GM06990 (cell line): ENCODE measurements at places on chromosomes 16 and 17.

- peak; percentile 13 for DNase-seq
Observed at GRCh38 chr16:75304521-75305363, 53.3 kb upstream of the BCAR1 start.

GRCh38 chr16:80260906-80261311 lies 279.9 kb upstream of the DYNLRB2 start:
- DNase-seq: no peak

- DNase-seq: no peak
Observed at GRCh38 chr17:71329310-71330098, 791.3 kb upstream of the SOX9 start.

DNA sequence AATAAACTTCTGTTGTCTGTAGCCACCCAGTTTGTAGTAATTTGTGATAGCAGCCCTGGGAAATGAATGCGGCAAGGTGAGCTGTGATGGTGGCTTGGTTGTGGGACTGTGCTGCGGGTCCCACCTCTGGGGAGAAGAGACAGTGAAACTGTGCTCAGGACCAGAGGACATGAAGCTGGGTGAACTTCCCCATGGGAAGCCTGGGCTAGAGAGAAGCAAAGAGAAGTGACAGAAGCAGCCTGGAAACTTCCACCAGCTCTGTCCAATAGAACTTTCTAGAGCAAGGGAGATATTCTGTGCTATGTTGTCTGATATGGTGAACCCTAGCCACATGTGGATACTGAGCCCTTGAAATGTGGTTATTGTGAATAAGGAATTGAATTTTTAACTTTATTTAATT lies 51.5 kb upstream of the EMP2 start:
- DNase-seq: no peak

DNA sequence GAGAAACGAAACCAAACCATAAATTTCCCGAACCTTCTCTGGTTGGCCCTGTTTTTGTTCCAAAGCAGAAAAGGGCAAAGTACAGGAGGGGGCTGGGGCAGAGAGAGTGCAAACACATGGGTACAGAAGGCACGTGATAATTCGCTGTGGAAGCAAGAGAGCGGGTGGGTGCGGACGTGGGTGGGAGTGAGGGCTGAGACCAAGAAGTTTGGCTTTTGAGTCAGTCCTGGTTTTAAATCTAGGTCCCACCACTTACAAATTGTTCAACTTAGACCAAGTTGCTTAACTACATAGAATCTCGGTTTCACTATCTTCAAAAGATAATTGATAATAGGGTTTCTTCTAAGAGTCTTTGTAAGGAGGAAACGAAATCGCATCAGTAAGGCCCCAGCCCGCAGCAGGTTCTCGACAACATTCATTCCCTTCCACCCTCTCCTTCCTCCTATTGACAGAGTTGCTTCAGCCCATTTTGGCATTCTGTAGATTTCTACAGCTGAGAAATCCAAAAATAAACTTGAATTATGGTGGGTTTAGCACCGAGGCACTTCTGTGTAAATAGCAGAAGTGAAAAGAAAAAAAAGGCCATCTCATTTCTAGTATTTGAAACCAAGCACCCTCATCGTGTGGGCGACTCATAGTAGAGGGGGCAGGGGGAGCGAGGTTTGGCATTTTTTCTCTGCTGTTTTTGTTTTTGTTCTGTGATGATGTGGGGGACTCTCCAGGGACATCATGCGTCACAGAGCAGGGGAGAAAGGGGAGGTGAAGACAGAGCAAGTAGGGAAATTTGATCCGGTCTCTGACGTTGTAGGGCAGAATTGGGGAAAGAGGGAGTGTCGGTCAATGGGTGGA lies 33.6 kb upstream of the CCR7 start:
- DNase-seq: peak; percentile 87

DNA sequence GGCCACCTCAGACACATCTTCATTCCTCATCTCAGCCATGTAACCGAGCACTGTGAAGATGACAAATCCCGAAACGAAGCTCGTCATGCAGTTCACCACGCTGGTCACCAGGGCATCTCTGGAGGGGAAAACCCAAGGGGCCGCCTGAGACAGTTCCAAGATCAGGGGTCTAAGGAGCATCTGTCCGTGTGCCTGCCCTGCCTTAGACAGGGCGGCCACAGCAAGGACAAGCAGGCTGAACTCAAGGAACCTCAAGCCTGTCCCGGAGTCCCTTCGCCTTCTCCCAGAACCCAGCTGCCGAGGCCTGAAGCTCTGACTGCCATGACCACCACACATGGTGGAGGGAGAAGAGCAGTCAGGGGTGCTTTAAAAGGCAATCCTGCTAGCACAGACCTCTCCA lies 22.7 kb downstream of the SLC6A4 start:
- peak; percentile 80 for DNase-seq

- peak; percentile 67 for DNase-seq
Observed at GRCh38 chr17:58587713-58588117, 73.3 kb upstream of the MTMR4 start.

DNA sequence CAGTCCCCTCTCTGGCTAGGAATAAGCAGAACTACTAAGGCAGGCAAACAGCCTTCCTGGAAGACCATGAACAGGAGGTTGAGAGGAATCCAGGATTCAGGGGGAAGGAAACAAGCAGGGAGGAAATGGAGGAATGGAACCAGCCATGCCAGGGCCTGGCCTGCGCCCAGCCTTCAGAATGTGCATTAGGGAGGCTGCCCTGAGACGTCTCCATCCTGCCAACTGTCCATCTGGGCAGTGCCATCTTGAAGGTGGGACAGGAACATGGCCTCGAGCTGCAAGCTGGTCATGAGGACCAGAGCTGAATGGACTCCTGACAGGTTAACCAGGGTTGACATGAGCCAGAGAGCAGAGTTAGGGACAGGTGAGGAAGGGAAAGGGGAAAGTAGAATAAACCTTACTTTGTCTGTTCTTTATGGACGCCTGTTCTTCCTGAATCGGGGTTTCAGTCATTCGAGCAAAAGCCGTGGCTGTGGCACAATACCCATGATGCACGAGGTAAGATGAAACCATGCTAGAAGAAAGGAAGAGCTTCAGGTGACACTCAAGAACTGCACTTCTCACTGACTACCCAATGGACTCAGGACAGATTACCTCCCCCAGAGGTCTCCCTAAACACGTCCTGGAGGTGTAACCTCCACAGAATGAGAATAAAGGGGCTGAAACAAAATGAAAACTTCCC lies 12.1 kb upstream of the GFOD2 start:
- DNase-seq: no peak

DNA sequence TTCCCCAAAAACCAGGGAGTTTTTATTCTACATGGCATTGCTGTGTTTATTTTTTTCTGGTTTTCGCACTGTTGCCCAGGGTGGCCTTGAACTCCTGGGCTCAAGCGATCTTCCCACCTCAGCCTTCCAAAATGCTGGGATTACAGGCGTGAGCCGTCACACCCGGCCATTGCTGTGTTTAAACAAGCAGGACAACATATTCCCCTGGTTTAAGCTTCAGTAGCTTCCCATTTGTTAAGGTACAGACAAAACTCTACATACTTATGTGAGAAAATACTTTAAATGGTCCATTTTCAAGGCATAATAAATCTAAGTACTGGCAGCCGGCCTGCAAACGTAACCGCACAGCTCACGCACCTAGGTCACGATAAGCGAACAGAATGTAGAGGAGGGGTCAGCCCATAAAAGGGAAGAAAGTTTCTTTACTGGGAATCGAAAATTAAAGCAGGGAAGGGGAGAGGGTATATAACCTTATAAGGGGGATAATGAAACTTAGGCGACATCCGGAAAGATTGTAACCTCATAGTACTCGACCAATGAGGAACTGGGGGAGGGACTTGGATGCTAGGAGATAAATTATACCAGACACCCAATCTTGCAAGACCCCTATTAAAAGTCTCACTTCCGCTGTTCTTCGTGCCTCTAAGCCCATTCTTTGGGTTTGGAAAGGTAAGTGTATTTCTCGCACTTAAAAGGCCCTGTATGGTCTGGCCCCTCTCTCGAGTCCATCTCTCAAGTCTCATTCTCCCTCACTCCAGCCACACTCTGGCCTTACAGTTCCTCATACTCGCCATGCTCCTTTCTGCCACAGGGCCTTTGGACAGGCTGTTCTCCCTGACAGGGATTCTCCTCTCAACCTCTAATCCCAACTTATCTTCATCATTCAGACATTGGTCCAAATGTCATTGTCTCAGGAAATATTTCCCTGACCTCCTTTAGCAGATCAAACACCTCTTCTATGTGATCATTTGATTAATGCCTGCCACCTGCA lies 59.2 kb downstream of the TEX14 start:
- DNase-seq: peak; percentile 13

DNA sequence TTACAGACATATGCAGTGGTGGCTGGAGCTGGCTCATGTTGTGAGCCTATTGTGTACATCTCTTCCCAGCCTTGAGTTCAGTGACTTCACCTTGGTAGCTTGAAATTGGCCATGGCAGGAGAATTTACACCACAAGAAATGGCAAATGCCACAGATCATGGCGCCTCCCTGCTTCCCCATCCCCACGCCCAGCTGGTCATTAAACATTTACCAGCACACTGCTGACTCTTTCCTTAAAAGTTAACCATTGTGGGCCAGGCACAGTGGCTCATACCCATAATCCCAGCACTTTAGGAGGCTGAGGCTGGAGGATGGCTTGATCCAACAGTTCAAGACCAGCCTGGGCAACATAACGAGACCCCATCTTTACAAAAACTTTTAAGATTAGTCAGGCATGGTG lies 22.6 kb upstream of the ITGB4 start:
- no peak for DNase-seq

DNA sequence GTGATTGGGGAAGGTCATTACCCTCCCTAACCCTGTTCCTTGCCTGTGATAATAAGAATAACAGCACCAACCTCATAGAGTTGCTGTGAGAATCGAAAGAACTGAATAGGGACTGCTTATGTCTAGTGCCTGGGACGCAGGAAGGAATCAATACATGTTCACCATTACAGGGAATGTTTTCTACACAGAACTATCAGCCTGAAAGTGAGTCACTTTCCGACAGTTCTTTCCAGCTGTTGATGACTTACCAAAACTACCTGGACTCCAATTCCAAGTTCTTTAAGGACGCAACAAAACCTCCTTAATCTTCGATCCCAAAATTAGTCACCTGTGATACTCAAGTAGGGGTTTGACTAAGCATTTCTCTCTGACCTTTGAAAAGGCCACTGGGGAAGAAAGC lies 29.4 kb downstream of the ZNF423 start:
- DNase-seq: no peak

- DNase-seq: no peak
Observed at GRCh38 chr16:77882358-77882757, 94.0 kb downstream of the VAT1L start.
